Fibroblast of pulmonary artery (primary cell): ENCODE measurements at places on chromosomes 3 and 15.

DNA sequence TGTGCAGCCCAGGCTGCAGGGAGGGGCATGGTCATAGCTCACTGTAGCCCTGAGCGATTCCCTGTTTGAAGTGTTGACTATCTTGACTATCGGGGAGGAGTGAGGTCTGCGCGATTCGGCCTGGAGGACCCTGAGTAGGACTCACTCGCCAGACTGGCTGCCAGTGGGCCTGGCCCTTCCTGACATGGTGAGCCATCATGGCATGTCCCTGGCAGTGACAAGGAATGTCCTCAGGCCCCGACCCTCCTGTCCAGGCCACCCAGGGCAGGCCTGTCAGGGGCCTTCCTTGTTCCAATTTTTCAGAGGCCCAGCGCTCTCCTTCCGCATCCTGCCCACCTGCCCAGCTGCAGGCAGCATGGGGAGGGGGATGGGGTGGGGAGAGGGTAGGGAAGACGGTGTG lies 5.2 kb upstream of the OCA2 start:
- no peak for DNase-seq

GRCh38 chr3:185992831-185993374 lies 55.1 kb upstream of the TRA2B start:
- no peak for DNase-seq

DNA sequence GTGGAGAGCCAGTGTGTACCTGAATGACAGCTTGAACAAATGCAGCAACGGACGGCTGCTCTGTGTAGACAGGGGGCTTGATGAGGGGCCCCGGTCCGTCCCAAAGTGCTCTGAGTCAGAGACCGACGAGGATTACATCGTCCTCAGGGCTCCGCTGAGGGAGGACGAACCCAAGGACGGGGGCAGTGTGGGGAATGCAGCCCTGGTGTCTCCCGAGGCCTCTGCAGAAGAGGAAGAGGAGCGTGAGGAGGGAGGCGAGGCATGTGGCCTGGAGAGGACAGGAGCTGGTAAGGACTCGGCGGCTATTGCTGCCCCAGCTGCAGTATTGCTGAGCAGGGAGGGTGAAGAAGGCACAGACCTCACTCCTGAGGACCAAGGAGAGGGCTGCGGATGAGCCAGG lies 54.4 kb upstream of the WNT7A start:
- no peak for DNase-seq

- DNase-seq = no peak
Observed at GRCh38 chr3:120460862-120461261, 10.1 kb upstream of the FSTL1 start.

GRCh38 chr3:5170975-5171374 lies 16.5 kb upstream of the EDEM1 start:
- DNase-seq = no peak
